Ovary (tissue), 10 donors: ENCODE measurements at places on chromosomes 12 and 14.

DNA sequence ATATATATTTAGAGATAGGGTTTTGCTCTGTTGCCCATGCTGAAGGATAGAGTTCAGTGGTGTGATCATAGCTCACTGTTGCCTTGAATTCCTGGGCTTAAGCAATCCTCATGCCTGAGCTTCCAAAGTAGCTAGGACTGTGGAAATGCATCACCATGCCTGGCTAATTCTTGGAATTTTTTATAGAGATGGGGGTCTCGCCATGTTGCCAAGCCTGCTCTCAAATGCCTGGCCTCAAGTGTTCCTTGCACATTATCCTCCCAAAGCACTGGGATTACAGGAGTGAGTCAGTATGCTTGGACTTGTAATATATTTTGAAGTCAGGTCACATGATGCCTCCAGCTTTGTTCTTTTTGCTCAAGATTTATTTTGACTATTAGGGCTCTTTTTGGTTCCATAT lies 178.0 kb downstream of the RPAP3 start:
- DNase-seq = no peak

DNA sequence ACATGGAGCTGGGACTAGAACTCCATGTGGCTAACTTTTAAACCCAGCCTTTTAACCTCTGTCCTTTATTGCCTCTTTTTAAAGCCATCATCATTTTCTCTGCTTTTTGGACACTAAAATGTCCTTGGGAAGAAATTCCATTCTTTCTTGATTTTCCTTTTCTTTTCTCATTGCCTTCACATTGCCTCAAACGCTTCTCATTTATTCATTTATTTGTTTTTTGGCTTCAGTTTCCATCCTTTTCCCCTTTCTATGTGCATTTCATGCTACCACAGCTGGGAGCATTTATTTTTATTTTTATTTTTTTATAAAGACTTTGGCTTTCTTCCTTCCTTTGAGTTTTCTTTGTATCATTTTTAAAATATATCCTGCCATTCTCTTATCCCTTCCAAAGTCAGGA lies 212.2 kb downstream of the DACT1 start:
- no peak for DNase-seq

DNA sequence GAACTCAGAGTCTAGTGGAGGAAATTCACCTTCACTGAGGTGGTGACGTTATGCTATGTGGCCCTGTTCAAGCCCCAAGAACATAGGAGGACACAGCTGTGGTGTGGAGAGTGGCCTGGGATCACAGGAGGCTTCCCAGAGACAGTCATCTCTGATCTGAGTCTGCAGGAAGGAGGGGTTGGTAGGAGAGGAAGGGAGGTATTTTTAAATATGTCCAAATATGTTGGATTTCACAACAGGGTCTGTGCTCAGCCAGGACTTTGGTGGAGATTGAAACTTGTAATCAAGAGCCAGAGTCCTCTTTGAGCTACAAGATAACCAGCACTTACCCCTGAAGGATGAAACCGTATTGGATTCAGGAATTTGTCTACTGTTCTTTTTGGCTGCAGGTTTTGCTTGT lies 26.4 kb upstream of the MED13L start:
- DNase-seq = no peak

DNA sequence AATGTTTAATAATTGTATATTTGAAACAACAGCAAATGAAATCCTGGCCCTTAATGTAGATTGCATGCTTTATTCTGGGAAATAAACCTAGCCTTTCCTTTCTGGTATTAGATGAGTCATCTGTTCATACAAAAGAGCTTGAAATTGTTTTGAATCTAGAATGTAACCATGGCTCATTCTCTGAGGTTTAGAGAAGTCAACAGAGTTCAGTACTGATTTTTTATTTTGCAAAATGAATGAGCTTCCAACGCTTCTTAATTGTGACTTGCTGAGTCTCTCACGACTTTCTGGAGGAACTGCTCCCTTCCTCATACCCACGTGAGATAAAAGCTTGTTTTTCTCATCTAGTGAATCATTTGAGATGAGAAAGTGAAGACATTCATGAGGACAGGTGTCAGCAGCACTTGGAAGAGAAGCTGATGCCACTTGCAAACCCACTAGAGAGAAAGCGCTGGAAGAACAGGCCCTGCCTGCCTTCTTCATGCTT lies 509.6 kb downstream of the VRK1 start:
- no peak for DNase-seq

DNA sequence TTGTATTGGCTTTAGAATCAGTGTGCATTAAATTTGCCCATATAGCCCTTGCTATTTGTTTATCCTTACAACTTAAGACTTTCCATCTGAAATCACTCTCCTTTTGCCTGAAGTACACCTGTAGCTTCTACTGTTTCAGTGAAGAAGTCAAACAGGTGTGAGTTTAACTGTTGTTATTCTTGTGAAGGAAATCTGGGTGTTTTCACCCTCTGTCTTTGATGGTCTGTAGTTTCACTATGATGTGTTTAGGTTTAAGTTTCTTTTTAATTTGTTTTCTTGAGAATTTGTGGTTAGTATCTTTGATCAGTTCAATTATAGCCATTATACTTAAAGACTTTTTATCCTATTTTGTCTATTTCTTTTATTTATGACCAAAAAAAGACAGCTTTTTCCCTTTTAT lies 68.9 kb upstream of the BBS10 start:
- DNase-seq = no peak
